ENCODE measurements at places on chromosomes 2 and 18.

GRCh38 chr2:108986916-108987510 is 2.0 kb downstream of the EDAR start:
- no peak for DNase-seq

GRCh38 chr2:202039278-202040078 is 5.8 kb downstream of the FZD7 start:
- DNase-seq = no peak

DNA sequence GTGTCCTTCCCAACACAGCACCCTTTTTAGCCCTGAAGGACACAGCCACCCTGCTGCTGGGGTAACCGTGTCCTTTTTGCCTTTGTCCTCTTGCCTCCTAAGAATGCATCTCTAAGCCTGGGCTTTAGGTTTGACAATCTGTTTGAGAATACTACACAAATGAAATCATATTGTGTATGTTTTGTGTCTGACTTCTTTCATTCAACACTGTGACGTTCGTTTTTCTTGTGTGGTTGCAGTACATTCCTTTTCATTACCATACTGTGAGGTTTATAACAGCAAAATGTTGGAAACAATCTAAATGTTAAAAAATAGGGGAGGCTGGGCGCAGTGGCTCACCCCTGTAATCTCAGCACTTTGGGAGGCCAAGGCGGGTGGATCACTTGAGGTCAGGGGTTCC is 11.2 kb downstream of the ASPRV1 start:
- no peak for DNase-seq

- DNase-seq = no peak
Measured at GRCh38 chr18:32208023-32208422, 18.2 kb downstream of the MEP1B start.

GRCh38 chr2:112321375-112322320 is 46.3 kb downstream of the ZC3H6 start:
- no peak for DNase-seq

GRCh38 chr2:9297807-9298206 is 91.2 kb downstream of the ASAP2 start:
- DNase-seq = no peak

Measured in stimulated activated CD8-positive, alpha-beta memory T cell treated with anti-CD3 and anti-CD28 coated beads, Interleukin-15, amount 100 ng/mL, for 1 hour (primary cell).